ENCODE measurements at places on chromosomes 16 and 17. TPM values are rescaled to one million over a fixed set of nuclear protein-coding genes. Genes with fewer than 3 reads are reported as not detected.

DNA sequence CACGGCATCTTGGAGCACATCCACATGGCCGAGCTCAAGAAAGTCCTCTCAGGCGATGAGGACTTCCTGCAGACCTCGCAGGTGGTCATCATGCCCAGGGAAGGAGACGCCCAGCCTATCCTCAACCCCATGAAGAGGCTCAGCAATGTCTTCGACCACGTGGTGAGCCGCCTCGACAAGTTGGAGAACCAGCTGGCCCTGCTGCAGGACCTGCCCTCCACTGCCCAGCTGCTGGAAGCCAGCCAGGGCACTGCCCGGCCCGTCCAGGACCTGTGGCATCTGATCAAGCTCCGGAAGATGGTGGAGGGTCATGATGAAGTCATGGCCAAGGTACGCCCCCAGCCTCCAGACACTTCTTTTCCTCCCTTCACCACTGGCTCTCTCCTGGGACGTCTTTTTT lies 440 bp downstream of the C16orf96 start:
- no peak for DNase-seq

DNA sequence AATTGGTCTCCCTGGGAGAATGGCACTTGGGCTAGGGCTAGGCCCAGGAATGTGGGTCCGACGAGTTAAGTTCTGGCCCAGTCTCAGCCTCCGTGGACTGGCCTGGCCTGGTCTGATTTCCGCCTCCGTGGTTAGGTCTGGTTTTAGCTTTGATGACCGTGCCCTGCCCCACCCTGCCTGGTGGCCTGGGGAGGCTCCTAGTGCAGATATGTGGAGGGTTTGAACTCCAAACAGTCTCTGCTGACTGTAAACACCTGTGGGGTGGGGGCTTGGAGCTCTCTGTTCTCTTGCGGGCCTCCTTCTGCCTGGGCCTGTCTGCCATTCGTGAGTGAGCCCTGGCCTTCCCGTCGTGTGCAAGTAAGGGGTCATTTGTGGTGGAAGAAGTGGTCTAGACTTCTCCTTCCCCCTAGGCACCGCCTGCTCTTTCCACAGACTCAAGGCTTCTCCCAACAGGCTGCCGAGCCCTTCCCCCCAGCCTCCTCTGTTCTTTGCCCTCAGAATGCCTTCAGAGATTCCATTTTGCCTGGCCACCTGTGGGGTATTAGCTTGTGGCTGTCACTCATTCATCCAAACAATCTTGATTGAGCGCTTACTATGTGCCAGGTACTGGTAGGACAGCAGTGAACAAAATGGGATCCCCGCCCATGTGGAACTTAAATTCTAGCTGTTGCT lies 1.6 kb downstream of the ATP6V0C start:
- no peak for DNase-seq

DNA sequence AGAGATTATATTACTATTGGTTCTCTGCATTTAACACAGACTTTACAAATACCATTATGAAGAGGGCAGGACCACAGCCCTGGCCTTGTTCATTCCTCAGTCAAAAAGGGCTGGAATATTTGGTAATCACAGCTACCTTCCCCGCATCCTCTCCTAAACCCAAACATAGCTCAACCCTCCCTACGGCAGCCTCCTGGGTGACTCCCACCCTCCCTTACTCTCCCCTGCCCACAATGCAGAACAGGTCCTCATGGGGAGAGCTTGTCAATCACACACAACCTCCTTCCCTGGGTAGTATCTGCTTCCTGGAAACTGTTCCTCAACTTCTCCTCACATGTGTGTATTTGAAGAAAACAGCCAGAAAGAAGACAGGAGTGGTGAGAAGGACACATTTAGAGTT lies 224.2 kb downstream of the C16orf78 start:
- no peak for DNase-seq

- no peak for DNase-seq
Observed at GRCh38 chr17:9886141-9886930, 18.7 kb downstream of the RCVRN start.

GRCh38 chr17:62739645-62740388 lies 68.3 kb downstream of the MARCHF10 start:
- no peak for DNase-seq

GRCh38 chr17:63361182-63361581 lies 84.9 kb downstream of the CYB561 start:
- DNase-seq, result no peak

GRCh38 chr17:968812-969730 lies 10.5 kb downstream of the NXN start:
- no peak for DNase-seq

CD300LB gene
- total RNA-seq, result not detected

DNA sequence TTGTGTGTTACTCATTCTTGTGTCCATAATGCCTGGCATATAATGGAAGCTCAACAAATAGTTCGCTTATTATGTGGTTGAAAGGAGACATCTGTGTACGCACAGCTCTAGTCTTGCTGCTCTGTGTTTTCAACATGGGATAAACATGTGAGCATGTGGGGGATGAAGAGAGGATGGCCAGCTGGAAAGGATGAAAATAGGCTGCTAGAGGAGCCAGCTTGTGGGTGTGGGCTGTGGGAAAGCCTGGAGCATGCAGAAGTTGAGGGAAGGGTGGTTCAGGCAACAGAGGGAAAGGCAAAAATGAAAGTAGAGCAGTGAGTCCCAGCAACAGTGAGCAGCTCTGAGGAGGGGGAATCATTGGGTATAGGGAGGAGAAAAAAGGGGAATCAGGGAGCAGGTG lies 324.6 kb upstream of the CDH11 start:
- no peak for DNase-seq

KRTAP3-1 gene
- total RNA-seq, result not detected

GRCh38 chr17:78276098-78276887 lies 44.9 kb downstream of the TMEM235 start:
- peak; percentile 30 for DNase-seq
